ENCODE measurements at places on chromosomes 1 and 21.

- DNase-seq = no peak
Observed at GRCh38 chr21:37136261-37136660, 63.2 kb downstream of the TTC3 start.

DNA sequence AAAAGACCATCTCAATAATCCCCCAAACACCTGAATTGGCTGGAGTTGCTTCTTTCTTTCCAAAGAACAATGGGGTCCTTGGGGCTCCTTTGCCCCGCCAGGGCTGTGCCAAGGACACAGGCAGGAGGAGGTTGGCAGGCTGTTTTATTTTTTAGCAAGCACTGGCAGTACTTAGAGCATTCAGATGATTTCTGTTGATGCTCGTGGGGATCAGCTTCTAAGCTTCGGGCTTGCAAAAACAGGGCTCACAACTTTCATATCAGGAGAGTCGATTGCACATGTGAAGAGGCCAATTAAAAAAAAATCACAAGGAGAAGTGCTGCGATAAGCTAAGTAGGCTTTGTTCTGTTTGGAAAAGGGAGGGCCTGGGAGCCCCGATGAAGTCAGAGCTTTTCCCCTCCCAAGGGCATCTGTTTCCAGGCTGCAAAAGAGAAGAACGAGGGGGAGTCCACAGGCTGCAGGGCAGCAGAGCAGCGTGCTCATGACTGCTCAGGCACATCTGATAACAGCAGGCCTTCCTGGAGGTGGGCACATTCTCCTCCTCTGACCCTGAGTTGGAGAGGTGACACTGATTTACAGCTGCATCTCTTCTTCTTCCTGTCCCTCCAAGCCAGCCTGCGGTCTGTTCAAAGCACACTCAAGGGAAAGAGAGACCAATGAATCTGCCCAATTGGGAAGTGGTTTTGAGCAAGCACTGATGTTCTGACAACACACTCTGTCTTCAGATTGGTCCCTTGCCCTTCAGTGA, 27.3 kb upstream of the BCAR3 start:
- peak; percentile 43 for DNase-seq

GRCh38 chr1:64616039-64616438, 128.8 kb upstream of the RAVER2 start:
- no peak for DNase-seq

DNA sequence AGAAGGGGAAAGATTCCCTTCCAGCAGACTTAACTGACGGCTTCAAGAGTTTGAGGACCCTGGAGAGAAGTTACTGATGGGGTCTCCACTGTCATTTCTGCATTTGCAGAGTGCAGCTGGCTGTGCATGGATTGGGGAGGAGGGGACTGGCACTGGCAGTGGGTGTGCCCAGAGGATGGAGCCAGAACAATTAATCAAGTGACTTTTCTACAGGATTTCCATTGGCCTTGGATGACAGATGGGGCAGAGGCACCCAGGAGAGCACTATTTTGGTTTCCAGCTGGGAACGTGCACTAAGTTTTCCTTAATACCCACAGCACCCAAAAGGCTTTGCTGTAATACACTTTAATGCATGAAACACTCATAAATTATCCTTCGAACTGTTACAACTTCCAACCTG, 1.3 kb downstream of the NGF start:
- DNase-seq = no peak

GRCh38 chr1:220272047-220272840, at the start of gene RAB3GAP2:
Gene RAB3GAP2, minus strand, starts transcription at chr1:220272453. Its CDS starts 116 bp downstream, at chr1:220272337.
- peak; percentile 98 for DNase-seq

DNA sequence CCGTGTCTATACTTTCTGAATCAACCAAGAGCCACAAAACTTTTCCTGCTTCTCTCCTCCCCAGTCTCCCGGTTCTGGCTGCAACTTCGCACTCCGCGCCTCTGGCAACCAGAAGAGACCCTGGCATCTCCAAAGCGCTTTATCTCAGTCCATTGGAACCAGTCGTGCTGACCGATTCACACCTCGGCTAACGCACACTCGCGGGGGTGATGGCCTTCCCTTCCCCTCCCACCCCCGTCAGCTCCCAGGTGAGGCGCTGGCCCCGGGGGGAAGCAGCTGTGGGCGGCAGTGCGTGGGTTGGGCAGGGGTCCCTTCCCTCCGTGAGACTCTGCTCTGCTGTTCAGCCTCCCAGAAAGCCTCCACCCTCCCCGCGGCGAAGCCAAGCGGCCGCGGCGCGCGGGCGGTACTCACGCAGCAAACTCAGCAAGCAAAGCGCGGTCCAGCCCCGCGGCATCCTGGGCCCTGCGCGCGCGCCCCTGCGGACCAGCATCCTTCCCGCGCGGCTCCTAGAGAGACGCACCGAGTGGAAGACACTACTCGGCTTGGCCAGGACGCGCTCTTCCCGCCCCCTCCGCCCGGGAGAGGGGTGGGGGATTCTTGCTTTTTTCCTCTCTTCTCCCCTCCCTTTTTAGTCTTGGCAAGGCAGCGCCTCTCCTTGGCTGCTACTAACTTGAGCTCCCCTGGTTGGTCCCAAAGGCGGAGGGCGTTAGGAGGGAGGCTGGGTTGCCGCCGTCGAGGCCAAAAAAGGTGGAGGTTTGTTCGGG, at the start of gene CD34:
Gene CD34, minus strand, starts transcription at position 535 of the 764 bp plus-strand sequence. Its CDS starts 45 bp downstream, at position 490.
- DNase-seq = no peak

- no peak for DNase-seq
Observed at GRCh38 chr1:31198150-31198549, 41.5 kb downstream of the NKAIN1 start.

DNA sequence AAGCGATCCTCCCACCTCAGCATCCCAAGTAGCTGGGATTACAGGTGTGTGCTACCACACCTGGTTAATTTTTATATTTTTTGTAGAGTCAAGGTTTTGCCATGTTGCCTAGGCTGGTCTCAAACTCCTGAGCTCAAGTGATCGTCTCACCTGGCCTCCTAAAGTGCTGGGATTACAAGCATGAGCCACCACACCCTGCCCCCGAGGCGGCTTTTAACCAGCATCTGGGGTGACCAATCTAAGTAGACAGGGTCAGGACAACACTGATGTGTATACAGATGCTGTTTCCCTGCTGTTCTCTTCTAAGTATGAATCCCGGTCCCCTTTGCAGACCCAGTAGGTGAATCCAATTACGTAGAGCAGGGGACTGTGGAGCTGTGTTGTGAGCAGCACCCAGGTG, 23.9 kb downstream of the THAP3 start:
- no peak for DNase-seq

- DNase-seq = no peak
Observed at GRCh38 chr1:91091812-91092211, 70.0 kb upstream of the ZNF644 start.

DNA sequence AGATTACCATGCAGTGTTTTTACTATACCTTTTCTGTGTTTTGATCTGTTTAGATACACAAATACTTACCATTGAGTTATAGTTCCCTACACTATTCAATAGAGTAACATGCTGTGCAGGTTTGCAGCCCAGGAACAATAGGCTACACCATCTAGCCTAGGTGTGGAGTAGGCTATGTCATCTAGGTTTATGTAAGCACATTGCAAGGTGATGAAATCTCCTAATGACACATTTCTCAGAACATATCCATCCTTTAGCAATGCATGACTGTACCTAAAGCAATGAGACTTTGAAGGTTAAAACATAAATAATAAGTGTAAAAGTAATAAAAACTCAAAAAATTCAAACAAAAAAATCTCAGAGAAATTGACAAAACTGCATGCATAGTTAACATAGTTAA, 358.6 kb downstream of the USH2A start:
- DNase-seq = no peak

GRCh38 chr1:44757420-44757819, 17.8 kb downstream of the KIF2C start:
- DNase-seq = no peak

DNA sequence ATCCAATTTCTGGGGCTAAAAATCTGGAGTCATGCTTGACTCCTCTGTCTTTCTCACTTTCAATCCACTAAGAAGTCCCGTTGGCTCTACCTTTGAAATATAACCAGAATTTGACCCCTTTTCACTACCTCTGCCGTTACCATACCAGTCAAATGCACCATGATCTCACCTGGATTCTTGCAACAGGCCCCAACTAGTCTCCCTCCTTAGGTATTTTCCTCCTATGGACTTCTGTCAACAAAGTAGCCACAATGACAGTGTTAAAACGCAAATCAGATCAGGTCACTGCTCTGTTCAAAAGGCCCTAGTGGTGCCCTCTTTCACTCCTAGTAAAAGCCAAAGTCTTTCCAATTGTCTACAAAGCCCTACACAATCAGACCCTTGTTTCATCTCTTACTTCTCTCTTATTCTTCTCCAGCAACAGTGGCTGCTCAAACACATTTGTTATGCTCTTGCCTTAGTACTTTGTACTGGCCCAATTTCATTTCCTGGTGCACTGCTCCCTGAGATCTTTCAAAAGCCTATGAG, 35.7 kb upstream of the AGL start:
- no peak for DNase-seq

GRCh38 chr1:168933141-168933805, 173.2 kb upstream of the ATP1B1 start:
- DNase-seq = no peak

DNA sequence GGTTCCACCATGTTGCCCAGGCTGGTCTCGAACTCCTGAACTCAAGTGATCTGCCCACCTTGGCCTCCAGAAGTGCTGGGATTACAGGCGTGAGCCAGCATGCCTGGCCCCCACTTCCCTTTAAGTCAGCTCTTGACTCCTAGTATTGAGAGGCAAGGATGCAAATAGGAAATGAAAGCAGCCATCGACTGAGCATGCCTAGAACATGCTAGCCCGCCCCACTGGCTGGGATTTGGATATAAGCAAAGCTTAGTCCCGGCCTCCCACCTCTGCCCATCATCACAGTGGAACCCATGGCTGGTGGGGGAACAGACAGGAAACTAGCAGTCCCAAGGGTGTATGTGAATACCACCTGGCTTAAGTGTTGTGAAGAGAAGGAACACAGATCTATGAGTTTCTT, 10.5 kb downstream of the C1orf167 start:
- DNase-seq = no peak

- DNase-seq = no peak
Observed at GRCh38 chr1:53316424-53316765, 11.5 kb downstream of the LRP8 start.

GRCh38 chr1:112558634-112559033, 49.9 kb downstream of the WNT2B start:
- no peak for DNase-seq

DNA sequence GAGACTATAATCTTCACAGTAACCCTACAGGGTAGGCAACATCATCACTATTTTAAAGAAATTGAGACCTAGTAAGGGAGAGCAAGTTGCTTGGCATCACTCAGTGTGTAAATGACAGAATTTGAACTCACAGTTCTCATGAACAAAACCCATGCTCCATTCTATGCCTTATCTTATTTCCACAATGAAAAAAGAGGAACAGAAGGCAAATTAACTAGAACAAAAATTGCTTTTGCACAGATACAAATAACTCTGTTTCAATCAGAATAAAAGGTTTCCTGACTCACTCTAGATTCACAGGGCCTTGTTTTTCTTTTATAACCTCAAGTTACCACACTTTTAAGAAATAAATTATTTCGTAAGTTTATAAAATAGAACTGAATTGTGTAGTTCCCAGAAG, 90.1 kb downstream of the UCHL5 start:
- DNase-seq = no peak

GRCh38 chr21:32648165-32648564, 36.0 kb upstream of the CFAP298 start:
- DNase-seq = no peak

- no peak for DNase-seq
Observed at GRCh38 chr1:201074018-201074417, 38.2 kb downstream of the CACNA1S start.

DNA sequence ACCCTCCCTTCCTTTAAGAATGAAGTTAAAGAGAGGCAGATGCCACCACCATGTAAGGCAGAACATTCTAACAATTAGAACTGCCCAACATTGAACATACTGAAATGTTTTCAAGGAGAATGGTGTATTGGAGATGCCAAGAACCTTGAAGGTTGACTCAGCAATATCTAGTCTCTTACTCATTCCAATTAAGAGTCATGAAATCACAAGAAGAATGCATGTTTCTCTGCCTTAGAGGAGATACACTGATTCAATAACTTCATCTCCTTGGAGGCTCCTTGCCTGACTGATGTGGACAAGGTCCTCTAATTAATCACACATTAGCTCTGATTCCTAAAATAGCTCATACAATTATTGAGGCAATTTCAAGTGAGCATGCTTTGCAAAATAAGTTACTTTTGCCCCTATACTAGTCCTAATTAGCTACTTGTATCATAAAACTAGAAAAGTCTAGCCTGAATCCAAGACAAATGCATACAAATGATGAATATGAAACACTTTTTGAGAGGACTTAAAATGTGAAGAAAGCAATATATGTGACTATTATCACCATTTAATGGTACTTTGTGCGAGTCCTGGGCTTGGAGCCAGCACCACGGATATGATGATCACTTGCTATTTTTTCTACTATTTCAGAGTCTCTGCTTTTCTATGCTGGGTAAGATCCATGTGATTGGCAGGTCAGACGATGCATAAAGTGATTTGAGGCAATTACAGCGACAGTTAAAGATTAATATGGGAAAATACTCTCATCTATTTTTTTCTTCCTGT, 114.5 kb downstream of the DSCAM start:
- no peak for DNase-seq

- no peak for DNase-seq
Observed at GRCh38 chr1:43705982-43706597, 1.2 kb upstream of the ST3GAL3 start.

- no peak for DNase-seq
Observed at GRCh38 chr1:154454386-154455120, 47.5 kb upstream of the TDRD10 start.

- no peak for DNase-seq
Observed at GRCh38 chr1:149942885-149943284, 6.2 kb upstream of the MTMR11 start.
